Left ventricle myocardium inferior (tissue), 1 donor: ENCODE measurements at places on chromosomes 4 and X. TPM values are rescaled to one million over a fixed set of nuclear protein-coding genes. Genes with fewer than 3 reads are reported as not detected.

ADH1B gene
- 91.9 TPM for total RNA-seq

DNA sequence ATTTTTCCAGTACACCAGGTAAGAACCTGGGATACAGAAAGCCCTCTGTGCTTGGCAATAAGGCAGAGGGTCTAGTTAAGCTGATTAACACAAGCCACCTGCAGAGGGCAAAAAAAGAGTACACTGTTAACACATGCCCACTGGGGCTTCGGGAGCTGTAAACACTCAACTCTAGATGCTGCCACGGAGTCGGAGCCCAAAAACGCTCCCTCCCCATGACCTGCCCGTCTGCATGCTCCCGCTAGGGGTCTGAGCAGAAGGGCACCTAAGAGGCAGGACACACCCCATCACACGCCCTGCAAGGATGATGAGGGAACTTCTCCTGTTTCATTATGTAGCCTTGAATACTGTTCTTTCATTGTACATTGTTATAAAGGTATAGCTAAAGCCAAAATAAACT, 715.6 kb upstream of the AADAT start:
- H3K4me3 ChIP-seq = no peak overlapping the region
- DNase-seq = no peak
- H3K4me1 ChIP-seq = no peaks in the 10 kb centered on the region
- no peaks in the 10 kb centered on the region for H3K27me3 ChIP-seq

- H3K27ac ChIP-seq = no peak overlapping the region
- no peaks in the 10 kb centered on the region for H3K4me1 ChIP-seq
- no peaks in the 10 kb centered on the region for H3K27me3 ChIP-seq
- no peak overlapping the region for H3K4me3 ChIP-seq
- no peaks in the 10 kb centered on the region for H3K36me3 ChIP-seq
Observed at GRCh38 chrX:40313269-40313668, 215.5 kb upstream of the BCOR start.

GRCh38 chr4:84952004-84952403, 14.5 kb downstream of the WDFY3 start:
- H3K27ac ChIP-seq = no peak overlapping the region
- H3K27me3 ChIP-seq = no peaks in the 10 kb centered on the region
- H3K4me3 ChIP-seq = no peak overlapping the region
- DNase-seq = no peak
- H3K4me1 ChIP-seq = peaks cover 72% of the 10 kb centered on the region

DNA sequence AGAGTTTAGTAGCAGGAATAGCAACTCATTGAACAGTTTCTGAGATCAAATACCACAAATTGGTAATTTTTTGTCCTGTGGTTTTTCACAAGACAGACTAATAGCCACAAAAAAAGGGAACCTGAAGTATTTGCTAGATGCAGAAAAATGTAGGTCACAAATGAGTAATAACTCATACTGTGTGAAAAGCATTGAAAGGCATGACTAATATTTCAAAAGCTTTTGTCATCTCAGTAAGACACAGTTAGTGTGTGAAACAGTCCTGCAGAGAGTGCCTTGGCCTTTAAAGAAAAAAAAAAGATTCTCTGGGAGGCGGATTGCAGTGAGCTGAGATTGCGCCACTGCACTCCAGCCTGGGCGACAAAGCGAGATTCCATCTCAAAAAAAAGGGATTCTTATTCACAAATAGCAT, 31.4 kb upstream of the SLC25A31 start:
- no peak for DNase-seq
- H3K4me1 ChIP-seq = no peaks in the 10 kb centered on the region
- H3K36me3 ChIP-seq = peaks cover 25% of the 10 kb centered on the region
- no peak overlapping the region for H3K4me3 ChIP-seq

- no peaks in the 10 kb centered on the region for H3K36me3 ChIP-seq
- no peak overlapping the region for H3K27ac ChIP-seq
- H3K4me1 ChIP-seq = peaks cover 8% of the 10 kb centered on the region
- no peak for DNase-seq
- peaks cover 94% of the 10 kb centered on the region for H3K27me3 ChIP-seq
Observed at GRCh38 chr4:110610940-110611831, 11.7 kb downstream of the PITX2 start.
